ENCODE measurements at places on chromosomes 11 and 22.

DNA sequence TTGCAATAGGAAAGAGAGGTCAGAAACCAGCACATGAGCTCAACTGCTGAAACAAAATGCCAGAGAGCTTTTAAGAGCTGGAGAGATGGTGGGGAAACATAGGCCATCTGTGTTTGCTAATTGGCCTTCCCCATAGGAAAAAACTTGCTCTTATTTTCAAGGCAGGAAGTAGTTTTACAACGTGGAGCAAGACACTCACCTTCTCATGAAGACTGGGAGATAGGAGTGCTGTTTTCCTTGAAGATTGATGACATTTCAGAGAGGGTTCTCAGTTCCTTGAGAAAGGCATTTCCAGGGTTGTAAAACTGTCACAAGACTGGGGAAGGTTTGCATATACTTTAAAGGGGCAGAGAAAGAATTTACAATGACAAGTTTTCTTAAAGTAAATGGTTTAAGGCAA, 586.3 kb upstream of the RAG2 start:
- no peak for DNase-seq

DNA sequence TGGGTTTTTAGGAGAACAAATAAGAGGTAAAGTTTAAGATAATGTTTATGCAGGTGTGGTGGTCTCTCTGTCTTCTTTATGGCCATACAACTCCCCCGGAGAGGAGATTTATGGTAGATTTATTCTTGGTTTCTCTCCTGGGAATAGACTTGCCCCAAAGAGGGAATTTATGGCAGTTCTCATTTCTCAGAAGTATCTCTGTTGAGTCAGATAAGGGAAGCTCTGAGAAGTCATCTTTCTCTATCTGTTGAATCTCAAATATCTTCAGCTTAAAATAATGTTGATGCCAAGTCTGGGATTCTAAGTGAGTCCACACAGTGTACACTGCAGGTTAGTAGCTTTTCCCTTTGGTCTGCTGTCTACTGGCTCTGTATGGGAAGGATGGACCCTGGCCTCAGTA, 276.4 kb upstream of the PLET1 start:
- no peak for DNase-seq

- DNase-seq = no peak
These were observed 41.5 kb downstream of the RNF141 start for GRCh38 chr11:10499452-10499851.

DNA sequence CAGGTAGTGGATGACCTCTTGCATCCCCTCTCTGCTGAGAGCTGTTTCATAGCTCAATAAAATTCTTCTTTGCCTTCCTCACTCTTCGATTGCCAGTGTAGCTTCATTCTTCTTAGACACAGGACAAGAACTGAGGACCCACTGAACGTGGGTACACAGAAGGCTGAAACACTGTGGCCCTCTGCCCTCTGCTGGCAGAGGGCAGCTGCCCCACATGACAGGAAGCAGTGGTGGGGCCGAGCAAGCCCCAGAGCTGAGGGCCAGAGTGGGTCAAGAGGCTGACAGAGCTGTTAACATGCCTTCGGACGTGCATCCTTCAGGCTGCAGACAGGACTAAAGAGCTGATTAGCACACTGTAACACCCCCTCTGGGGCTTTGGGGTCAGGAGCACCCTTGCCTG, 15.6 kb downstream of the SMC1B start:
- DNase-seq = peak; percentile 7

- DNase-seq = no peak
These were observed 7.2 kb downstream of the WT1 start for GRCh38 chr11:32427935-32428664.

- DNase-seq = no peak
These were observed 8.1 kb upstream of the OR10W1 start for GRCh38 chr11:58276151-58276550.

DNA sequence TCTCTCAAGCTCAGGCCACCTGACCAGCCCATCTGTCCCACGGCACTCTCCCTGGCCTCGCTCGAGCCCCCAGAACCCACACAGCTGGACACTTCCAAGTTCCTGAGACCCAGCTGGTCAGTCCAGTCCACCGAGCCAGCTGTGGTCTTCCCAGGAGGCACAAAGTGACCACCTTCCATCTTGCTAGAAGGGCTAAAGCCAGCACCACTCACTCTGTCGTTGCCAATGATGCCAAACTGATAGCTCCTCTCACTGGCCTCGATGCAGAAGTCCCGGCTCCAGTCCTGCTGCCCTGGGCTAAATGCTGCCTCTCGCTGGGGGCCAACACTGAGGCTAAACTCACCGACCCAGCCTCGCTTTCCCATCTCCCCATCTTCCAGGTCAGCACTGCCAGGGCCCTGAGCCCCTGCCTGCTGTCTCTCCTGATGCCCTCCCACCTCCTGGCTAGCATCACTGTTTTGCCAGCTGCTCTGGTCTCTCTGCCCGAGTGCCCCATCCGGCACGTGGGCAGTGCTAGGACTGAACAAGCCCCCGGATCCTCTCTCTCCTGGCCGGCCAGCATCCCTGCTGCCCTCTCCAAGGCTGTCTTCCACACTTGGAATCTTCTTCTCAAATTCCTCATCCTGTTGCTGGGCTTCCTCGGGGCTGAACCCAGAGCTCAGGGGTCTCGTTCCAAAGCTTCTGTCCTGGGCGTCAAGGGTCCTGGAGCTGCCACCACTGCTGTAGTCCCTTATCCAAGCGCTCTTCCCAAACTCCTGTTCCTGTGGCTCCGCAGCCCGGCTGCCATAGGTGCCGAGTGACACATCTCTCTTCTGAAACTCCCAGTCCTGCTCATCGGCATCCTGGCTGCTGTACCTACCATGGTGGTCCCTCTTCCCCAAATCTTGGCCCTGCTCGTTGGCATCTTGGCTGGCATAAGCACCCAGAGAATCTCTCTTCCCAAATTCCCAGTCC, 15.4 kb downstream of the TNKS1BP1 start:
- no peak for DNase-seq

GRCh38 chr11:65013130-65013887, 651 bp upstream of the ARL2 start:
- peak; percentile 94 for DNase-seq

DNA sequence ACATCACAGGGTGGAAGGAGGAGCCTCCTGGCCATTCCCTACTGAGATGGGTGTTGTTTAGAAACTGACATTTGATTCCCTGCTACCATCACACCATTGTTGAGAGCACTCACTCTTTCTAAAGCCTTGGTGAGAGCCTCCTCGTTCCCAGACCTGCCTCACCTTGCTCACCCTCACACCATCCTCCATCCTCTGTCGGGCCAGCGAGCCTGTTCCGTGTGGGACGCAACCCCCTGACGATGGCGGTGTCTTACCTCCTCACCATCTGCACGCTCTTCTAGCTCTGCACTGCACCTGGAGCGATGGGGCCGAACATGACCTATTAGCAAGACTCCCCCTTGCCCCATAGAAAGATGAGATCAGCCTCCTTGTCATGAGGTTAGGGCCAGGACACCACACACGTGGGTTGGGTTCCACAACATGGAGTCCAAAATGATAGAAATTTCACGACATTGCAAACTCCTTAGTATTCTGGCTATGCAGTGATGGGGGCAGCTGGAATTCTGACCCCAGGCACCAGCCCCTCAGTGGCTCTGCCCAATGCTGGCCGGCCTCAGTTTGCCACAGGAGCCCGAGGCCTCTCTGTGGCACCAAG, 1017.9 kb downstream of the TBC1D22A start:
- DNase-seq = no peak

GRCh38 chr11:11895672-11896071, 53.9 kb downstream of the USP47 start:
- DNase-seq = no peak

DNA sequence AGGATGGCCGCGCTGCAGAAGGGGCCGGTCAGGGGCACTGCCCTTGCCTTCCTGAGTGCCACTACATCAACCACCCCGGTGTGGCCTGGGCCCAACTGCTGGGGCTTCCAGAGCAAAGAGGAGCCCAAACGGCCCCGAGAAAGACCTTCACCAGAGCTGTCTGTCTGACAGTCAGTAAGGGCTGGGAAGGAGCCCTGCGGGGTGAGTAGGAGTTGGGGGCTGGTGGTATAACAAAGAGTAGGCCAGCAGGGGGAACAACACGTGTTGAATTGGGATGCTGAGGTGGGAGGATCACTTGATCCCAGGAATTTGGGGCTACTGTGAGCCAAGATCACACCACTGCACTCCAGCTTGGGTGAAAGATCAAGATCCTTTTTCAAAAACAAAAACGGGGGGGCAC, 3.9 kb downstream of the GSTT4 start:
- DNase-seq = no peak

GRCh38 chr22:50253046-50253915, 2.2 kb upstream of the HDAC10 start:
- DNase-seq = no peak

GRCh38 chr22:25656724-25657123, 85.3 kb upstream of the MYO18B start:
- peak; percentile 14 for DNase-seq

DNA sequence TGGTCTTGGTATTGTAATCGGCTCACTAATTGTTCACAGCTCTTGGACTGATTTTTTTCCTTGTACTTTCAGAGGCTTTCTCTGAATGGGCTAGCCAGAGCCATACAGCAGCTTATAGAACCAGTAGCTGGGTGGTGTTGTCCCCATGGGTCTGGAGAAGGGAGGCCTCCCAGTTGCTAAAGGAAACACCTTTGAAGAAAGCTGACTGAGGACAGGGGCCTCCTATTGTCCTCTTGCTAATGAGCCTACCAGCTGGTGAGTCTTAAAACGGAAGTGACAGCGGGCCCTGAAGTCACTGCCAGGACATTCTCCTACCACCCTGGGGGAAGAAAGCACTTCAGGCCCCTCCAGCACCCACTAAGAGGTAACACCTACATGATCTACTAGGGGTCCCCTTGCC, 9.9 kb downstream of the FADS3 start:
- DNase-seq = no peak

DNA sequence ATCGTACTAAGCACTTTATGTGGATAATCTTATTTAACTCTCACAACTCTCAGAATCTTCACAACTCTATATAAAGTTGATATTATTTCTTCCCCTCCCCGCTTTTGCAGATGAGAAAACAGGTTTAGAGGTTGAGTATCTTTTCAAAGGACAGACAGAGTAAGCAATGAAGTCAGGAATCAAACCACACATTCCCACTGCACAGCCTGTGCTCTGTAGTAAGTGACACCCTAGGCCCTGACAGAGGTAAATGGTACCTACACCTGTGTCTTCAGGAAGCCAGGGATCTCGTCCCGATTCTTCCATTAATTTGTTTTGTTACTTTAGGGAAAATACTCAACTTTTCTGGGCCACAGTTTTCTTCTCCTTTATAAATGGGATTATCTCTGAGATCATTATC, 172.5 kb upstream of the MTMR2 start:
- DNase-seq = no peak

DNA sequence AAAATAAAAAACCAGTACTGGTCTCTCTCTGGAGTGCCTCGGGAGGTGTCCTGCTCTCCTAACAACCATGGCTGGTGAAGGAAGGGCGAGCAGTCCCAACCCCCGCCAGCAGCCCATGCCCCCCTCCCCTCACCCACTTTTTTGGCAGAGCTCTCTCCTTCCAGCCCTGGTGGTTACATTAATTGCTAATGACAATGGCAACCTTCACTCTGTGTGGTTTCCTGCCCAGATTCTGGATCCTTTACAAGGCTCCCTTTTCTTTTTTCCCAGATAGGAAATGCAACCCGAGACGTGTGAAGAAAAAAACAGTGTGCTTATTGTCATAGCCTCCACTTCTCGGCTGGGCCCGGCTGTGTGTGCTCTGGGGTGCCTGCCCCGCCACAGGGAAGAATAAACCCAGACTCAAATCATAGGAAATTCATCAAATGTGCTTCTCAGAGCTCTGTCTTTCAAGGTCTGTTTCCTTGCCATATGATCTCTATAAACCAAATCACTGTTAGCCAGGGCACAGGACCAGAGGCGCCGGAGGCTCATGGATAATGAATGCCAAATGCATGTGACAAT, 513.0 kb downstream of the SOX6 start:
- no peak for DNase-seq

All from activated CD4-positive, alpha-beta T cell treated with anti-CD3 and anti-CD28 coated beads, Interleukin-2, Interleukin-6, amounts not matched to agents 100 ng/mL and 50 ng/mL, durations not matched to agents 16 hours and 8 hours (primary cell).